Common myeloid progenitor, CD34-positive (primary cell): ENCODE measurements at places on chromosomes 11 and 22.

- DNase-seq = no peak
These were observed 700 bp upstream of the DEPDC5 start for GRCh38 chr22:31753005-31753633.

- DNase-seq = no peak
These were observed 10.7 kb upstream of the MTMR3 start for GRCh38 chr22:29872144-29872893.

DNA sequence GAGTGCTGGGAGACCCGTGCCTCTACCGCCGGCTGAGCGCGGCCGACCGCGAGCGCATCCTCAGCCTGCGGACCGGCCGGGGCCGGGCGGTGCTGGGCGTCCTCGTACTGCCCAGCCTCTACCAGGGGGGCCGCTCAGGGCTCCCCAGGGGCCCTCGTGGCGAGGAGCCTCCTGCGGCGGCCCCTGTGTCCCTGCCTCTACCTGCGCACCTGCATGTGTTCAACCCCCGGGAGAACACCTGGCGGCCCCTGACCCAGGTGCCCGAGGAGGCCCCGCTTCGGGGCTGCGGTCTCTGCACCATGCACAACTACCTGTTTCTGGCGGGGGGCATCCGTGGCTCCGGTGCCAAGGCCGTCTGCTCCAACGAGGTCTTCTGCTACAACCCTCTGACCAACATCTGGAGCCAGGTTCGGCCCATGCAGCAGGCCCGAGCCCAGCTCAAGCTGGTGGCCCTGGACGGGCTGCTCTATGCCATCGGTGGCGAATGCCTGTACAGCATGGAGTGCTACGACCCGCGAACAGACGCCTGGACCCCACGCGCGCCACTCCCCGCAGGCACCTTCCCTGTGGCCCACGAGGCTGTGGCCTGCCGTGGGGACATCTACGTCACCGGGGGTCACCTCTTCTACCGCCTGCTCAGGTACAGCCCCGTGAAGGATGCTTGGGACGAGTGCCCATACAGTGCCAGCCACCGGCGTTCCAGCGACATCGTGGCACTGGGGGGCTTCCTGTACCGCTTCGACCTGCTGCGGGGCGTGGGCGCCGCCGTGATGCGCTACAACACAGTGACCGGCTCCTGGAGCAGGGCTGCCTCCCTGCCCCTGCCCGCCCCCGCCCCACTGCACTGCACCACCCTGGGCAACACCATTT lies 3.5 kb downstream of the KLHDC7B start:
- DNase-seq = no peak

- no peak for DNase-seq
These were observed 74.3 kb downstream of the MYEOV start for GRCh38 chr11:69368119-69368880.
